Left cardiac atrium (tissue), 4 donors: ENCODE measurements at places on chromosomes 13 and 19.

DNA sequence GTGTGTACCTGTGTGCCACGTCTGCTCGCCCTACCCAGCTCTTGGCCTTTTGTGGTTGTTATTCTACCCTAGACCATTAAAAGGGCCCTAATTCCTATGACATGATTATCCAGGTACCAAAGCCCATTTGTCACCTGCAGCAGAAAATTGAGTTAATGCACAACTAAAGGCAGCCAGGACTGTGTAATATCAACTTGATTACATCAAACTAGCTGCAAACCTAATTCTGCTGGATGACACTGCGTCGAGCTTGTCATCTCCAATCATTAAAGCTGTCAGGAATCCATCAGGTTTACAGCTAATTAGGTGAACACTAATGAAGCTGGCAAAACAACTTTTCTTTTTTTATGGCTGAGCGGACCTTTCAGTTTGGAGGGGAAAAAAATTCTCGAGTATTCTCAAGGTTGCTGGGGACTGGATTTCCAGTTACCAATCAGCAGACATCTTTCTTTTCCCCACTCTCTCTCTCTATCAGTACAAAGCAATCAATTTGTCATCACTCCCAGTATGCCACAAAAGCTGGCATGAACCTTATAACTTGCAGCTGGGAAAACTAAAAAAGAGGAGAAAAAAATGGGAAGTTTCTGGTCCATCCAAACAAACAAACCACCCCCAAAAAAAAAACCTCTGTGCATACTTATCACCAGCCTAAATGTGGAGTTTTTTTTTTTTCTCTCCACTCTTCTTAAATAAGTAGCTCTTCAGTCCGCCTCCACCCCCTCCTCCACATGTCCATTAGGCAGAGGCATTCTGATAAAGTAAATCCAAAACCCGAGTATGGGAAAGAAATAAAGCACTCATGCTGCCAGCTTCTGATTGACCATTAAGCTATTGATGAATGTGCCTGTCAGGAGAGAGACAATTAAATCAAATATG, 2.8 kb downstream of the TSHZ3 start:
- DNase-seq, result no peak

DNA sequence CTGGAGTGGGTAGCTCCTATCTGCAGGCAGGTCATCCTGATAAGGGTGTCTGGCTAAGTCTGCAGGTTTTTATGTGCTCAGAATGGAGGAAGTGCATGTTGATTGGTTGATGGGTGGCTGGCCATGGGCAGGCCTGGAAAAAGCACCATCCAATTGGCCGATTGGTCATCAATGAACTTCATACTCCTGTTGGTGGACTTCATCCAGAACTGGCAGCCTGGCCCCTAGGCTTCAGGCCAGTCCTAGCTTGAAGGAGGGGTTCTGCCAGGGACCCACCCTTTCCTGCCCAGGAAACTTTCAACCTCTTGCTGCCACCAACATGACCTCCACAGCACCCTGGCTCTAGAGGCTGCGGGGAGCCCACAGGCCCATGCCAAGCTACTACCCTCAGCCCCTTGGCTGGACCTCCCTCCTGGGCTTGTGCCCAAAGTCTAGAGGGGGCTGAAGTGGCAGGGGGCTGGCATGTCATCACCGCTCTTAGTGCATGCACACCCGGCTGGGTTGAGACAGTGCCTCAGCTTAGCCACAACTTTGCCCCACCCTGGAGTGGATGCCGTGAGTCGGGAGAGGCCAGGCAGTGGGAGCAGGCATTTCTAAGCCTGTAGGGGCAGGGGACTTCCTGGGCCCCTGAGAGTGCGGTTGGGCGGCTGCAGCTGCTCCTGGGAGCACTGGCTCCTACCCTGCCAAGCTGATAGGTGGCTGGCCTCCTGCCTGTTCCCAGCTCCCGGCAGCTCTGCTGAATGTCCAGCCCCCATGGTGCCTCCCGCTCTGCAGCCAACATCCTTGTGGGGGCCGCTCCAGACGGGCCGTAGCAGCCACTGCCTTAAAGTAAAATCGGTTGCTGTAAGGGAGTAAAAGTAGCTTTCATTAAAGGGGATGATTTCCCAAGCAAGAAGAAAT, 13.2 kb downstream of the DNAJC15 start:
- DNase-seq, result peak; percentile 73

DNA sequence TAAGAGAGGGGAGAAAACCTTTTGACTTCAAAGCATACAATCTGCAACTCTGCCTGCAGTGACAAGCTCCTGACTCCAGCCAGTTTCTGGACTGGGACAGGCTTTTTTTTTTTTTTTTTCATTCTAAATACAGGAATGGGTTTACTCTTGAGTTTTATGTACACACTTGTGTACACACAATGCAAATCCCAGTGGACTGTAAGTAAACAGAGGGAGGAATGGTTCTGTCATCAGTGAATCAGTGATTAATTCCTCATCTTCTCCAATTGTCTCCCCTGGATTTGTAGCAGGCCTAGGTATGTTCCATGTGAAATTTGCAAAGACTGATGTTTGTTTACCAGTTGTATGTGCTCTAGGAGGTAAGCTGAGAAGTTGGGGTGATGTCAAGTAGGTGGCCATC, 184.8 kb downstream of the SHISA2 start:
- no peak for DNase-seq

DNA sequence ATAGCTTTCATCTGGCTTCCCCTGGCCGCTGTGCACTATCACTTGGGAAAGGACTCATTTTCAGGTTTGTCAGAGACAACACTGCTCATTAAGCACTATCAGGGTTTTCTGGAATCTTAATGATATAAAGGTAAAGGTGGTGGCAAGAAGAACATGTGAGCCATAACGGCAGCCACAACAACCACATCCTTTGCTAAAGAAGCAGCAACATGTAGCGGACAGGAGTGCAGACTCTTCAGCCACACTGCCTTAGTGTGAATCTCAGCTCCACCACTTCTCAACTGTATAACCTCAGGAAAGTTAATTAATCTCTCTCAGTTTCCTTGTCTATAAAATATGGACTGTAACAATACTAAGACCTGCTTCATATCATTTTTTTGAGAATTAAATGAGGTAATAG, 24.1 kb upstream of the MIR17HG start:
- DNase-seq, result no peak

GRCh38 chr13:32409001-32409313, 19.0 kb downstream of the N4BP2L1 start:
- no peak for DNase-seq

DNA sequence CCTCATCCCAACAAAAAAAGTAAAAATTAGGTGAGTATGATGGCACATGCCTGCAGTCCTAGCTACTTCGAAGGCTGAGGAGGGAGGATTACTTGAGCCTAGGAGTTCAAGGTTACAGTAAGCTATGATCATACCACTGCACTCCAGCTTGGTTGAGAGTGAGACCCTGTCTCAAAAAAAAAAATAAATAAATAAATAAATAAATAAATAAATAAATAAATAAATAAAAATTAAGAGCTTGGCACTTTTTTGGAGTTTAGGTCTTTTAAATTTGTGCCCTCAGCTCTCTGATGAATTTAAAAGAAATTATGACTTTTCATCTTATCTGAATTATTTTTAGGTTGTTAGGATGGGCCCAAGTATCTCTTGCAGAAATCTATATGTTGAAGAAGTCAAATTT, 8.9 kb downstream of the ZNF420 start:
- no peak for DNase-seq

GRCh38 chr13:80866921-80867320, 526.0 kb upstream of the SPRY2 start:
- DNase-seq, result no peak

GRCh38 chr19:48530066-48530720, 18.6 kb upstream of the LMTK3 start:
- no peak for DNase-seq

DNA sequence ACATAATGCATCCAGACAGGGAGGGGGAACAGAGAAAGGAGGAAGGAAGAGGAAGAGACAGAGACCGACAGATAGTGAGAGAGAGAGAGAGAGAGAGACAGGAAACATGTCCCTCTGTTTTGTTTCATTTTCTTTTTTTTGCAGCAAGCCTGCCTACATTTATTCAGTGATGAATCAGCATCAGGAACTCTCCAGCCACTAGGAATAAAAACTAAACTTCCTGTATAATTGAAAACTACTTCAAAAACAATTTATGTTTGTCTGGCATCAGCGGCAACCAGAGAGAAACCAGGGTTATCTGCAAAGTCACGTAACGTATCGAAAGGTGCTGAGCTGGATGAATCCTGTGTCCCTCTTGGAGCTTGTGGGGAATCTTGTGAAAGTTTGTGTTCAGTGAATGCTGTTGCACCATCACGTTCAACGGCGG, 148.6 kb upstream of the SOX21 start:
- no peak for DNase-seq

DNA sequence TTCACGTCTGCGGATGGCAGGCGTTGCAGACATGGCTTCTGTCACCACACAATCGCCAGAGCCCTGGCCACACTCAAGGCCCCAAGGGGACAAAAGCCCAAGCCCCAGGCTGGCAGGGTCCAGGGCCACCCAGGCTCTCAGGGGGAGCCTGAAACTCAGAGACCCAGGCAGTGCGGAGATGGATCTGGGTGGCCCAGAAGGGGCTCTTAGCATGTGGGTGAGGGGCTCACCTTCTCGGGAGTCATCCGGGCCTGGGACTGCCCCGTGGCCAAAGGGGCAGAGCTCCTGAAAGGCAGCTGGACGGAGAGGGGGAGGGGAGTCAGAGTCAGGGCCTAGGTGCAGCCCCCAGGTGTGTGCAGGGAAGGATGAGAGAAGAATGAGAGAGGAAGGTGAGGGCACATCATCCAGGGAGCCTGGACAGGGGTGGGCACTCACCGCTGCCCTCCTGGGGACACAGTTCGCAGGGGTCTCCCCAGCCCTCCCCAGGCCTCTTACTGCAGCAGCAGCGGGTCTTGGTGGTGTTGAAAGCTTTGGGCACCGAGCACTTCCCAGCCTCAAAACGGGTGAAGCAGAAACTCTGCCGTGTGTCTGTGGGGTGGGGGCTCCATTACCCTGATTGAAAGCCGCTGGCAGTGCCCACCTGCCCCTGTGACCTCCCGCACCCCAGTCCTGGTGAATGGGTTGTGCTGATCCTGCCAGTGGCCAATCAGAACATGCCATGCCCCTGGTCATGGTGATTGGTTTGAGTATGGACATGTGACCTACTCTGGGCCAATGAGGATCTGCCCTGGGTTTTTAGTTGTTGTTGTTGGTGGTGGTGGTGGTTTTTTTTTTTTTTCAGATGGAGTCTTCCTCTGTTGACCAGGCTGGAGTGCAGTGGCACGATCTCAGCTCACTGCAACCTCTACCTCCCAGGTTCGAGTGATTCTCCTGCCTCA, 37.4 kb downstream of the CCL25 start:
- DNase-seq, result no peak
